ENCODE measurements at places on chromosomes 1 and 21.

DNA sequence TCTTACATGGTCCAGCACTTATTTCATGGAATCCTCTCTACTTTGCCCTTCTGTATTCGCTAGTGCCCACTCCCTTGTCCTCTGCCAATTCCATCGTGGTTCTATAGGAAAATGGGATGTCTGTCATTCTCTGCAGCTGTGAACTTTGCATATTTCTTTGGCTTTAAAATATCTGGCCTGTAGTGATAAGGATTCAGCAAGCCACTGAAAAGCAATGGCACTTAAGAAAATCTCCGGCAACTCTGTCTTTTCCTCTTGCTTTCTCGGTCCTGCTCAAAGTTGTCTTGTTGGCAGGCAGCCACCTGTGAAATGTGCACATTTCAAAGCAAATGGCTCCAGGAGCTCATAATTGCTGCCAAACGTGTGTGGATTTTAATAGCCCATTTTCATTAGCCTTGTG is 91.8 kb downstream of the CHD1L start:
- DNase-seq, result no peak

GRCh38 chr1:165350840-165351239 is 5.7 kb downstream of the LMX1A start:
- no peak for DNase-seq

- peak; percentile 16 for DNase-seq
These were observed 32.5 kb upstream of the FHAD1 start for GRCh38 chr1:15214527-15214926.

DNA sequence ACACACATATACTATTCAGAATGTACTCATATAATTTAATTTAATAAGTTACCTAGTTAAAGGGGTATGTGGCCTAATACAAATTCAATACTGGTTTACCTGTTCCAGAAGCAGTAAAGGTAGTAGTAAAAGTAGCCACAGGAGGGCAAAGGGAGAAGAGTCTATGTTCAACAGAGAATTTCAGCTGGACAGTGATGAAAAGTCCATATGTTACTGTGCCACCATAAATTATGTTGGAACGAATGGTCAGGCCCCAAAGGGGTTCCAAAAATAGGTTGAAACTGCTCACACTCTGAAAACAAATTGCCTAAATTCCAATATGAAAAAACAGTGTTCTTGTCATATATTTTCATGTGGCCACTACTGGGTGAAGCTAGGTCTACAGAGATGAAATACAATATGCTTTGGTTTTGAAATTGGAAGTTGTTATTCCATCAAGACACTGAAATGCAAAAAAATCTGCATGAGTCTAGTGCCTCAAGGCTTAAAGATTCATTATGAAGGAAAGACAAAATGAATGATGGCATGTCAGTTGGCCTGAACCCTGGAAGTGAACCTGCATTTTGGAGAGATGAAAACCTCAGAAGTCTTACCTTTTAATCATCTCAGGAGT is 78.4 kb downstream of the GPATCH2 start:
- DNase-seq, result no peak

DNA sequence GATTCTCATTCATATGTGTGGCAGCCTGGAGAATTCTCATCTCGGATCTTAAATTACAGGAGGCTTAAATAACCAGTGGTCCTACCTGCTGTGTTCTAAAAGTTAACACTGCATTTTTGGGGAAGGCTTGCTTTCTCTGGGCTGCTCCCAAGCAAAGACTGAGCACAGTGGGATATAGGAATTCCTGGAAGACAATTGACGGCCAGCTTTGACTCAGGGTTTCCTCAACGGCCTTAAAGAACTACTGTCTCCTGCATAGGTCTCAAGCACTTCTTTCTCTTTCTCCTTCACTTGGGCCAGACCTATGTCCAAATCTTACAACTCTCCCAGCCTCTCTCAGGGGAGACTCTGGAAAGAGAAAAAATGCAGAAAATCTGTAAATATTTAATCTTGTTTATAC is 1.0 kb upstream of the KRTAP13-3 start:
- no peak for DNase-seq

- DNase-seq, result no peak
These were observed 13.9 kb upstream of the KIF14 start for GRCh38 chr1:200634261-200635122.

- no peak for DNase-seq
These were observed 76.4 kb downstream of the HS2ST1 start for GRCh38 chr1:86990826-86991225.

DNA sequence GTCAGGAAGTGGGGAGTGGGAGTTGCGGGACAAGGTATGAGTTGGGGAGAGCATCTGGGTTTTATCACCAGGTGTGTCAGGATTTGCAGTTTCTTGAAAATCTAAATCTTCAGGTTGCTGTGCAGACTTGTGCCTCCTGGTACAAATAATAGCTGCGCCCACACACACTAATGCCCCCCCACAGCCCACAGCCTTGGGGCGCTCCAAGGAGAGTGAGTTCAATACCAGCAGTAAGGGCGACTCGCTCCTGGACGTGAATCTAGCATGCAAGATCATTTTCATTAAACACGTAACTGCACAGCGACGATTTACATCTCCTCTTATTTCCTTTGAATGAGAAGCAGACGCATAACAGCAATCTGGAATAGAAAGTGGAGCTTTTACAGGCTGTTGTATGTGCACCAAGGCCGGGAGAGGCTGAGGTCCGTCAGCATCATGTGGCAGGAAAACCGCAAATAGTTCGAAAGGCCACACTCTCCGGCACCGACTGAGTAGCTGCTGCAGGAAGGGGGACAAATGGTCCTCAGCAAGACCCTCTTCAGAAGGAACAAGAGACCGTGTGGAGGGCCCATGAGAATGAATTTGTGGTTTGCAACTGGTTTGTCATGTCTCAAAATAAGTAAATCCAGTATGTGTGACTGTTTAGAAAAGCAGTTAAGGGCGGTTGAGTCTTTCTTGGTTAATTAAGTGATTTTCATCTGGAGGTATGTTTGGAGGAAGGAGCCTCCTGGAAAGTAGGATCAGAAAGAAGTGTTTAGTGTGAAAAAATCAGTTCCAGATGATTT is 439.5 kb downstream of the SMYD3 start:
- DNase-seq, result no peak

- DNase-seq, result peak; percentile 77
These were observed at the start of gene PBXIP1 for GRCh38 chr1:154955718-154956543. Gene PBXIP1, minus strand, starts transcription at chr1:154956099. Its CDS starts 2,378 bp downstream, at chr1:154953721.

DNA sequence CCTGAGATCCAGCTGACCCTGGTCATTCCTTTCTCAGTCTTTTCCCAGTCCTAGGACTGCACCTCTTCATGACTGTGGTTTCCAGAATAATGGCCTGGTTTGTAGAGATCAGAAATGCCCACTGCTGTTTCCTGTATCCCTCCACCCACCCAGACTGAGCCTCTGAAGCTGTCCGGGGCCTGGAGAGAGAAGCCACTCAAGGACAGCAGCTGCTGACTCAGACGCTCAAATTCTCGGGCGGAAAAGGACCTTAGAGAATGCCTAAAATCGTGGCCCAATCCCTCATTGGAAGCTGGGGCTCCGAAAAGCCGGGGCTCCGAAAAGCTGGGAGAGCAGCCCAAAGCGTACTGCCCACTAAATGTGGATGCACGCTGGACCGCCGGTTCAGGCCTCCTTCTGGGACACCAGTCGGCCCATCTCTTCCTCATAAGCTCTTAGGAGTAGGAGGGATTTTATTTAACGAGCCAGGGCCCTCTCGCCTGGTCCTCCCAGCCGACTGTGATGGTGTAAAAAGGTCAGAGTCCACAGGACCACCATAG is 7.8 kb upstream of the GPR61 start:
- no peak for DNase-seq
